ENCODE measurements at places on chromosomes 13 and 19.

DNA sequence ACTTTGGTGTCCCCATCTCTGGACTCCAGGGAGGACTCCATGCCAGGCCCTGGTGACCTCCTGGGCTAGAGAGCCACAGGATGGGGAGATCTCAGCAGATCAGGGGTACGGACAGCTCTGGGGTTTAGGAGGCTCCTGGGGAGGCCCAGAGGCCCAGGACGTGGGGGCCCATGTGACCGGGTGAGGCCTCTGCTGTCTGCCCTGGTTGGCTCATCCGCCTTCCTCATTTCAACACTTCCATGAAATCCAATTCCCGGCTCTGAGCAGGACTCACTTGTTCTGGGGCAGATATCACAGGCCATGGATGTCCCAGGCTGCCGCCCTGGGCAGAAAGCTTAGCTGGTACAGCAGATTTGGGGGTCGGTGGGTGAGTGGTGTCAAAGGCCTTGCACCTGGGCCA, 1.1 kb upstream of the PRAM1 start:
- no peak for DNase-seq

DNA sequence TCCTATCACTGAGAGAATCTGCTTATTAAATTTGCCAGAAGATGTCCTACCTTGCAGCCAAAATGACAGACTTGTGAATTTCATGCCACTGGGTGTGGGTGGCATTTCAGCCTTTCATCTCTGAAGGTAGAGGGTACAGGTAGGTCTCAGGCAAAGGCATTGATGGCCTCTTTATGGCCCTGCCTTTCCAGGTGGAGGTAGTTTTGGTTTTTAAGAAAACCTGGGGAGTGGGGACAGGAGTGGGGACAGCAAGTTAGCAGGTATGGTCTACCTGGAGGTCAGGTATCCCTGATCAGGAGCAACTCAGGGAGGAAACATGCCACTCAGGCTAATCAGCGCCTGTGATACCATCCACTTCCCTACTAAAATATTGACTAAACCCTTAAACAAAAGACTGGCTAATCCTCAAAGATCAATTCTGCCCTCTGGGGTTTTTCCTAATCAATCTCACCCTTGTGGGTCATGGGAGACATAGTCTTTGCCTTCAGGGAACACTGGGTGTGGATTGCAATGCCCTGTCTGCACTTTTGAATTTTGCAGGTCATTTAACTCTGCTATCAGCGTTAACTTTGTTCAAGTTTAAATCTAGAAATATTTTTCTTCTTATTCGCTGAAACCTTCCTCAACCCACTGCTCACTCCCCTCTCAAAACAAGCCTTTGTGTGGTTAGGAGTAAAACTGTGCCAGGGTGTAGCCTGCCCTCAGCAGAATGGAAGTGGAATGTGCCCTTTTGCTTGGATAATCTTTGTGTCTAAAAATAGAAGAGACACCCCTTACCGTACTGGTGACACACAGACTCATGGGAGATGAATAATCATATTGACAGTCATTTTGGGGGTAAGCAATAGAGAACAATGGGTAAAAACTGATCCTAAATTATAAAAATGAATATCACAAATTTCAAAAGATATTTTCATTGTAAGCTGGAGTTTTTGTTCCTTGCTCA, 233.7 kb downstream of the COG6 start:
- DNase-seq, result no peak

- no peak for DNase-seq
Measured at GRCh38 chr13:108573455-108573854, 56.0 kb upstream of the MYO16 start.

- DNase-seq, result no peak
Measured at GRCh38 chr19:14106840-14107239, 10.7 kb downstream of the PRKACA start.

- no peak for DNase-seq
Measured at GRCh38 chr13:100533588-100534041, 55.0 kb downstream of the GGACT start.

GRCh38 chr13:48531416-48532255, 1.2 kb downstream of the RCBTB2 start:
- no peak for DNase-seq

- no peak for DNase-seq
Measured at GRCh38 chr13:52130641-52131040, 1.8 kb upstream of the NEK5 start.

GRCh38 chr19:45179072-45179891, 698 bp downstream of the BLOC1S3 start:
- DNase-seq, result no peak

- no peak for DNase-seq
Measured at GRCh38 chr13:40660141-40660664, 6.2 kb downstream of the FOXO1 start.

GRCh38 chr13:92609376-92609775, 617.2 kb upstream of the GPC6 start:
- DNase-seq, result no peak

- DNase-seq, result no peak
Measured at GRCh38 chr13:81609335-81609734, 1268.4 kb upstream of the SPRY2 start.

DNA sequence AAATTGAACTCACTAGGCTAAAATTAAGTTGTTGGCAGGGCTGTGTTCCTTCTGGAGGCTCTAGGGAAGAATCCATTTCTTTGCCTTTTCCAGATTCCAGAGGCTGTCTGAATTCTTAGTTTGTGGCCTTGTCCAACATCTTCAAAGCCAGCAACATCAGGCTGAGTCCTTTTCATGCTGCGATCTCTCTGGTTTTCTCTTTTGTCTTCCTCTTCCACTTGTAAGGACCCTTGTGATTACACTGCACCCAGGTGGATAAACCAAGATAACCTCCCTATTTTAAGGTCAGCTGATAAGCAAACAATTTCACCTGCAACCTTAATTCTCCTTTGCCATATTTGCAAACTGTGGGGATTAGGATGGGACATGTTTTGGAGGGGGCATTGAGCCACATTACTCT, 11.5 kb downstream of the UTP14C start:
- DNase-seq, result no peak

DNA sequence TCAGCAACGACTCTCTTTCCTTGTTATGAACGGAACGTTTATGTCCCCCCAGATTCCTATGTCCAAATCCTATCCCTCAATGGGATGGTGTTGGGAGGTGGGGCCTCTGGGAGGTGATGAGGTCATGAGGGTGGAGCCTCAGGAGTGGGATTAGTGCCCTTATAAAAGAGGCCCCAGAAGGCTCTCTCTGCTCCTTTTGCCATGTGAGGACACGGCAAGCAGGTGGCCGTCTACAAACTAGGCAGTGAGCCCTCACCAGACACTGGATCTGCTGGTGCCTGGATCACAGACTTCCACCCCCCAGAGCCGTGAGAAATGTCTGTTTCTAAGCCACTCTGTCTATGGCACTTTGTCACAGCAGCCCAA, 53.2 kb downstream of the EPS15L1 start:
- DNase-seq, result peak; percentile 10

DNA sequence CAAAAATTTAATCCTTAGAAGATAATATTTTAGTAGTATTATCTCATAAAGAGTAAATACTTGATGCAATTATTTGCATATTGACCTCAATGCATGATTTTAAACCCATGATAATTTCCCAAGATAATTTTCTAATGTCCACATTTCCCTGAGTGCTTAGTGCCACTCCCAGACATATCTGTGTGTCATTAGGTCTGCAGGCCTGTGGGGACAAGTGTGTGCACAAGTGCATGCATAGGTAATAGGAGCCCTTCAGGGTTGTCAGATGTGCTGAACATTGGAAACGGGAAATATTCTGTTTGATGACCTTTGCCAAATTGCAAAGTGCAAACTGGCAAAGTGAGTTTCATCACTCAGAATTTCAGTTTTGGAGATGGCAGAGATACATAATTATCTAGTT, 369.9 kb downstream of the KLF5 start:
- DNase-seq, result no peak

DNA sequence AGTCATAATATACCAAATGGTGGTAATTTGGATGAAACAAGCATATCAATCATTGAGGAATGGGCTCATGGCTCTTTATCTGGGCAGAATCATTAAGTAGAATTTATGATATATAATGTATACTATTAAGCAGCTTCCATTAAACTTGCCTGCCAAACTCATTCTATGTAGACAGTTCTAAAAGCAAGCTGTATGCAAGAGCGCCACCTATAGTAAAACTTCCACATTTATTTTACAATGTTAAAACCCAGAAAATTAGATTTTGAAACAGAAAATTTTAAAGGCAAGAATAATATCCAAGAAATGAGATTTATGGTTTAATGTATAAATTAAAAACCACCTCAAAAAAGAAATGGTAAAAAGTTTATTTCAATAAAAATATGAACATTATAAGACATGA, 161.5 kb downstream of the MZT1 start:
- peak; percentile 57 for DNase-seq

GRCh38 chr19:43623889-43624670, 4.7 kb upstream of the ZNF428 start:
- DNase-seq, result no peak

DNA sequence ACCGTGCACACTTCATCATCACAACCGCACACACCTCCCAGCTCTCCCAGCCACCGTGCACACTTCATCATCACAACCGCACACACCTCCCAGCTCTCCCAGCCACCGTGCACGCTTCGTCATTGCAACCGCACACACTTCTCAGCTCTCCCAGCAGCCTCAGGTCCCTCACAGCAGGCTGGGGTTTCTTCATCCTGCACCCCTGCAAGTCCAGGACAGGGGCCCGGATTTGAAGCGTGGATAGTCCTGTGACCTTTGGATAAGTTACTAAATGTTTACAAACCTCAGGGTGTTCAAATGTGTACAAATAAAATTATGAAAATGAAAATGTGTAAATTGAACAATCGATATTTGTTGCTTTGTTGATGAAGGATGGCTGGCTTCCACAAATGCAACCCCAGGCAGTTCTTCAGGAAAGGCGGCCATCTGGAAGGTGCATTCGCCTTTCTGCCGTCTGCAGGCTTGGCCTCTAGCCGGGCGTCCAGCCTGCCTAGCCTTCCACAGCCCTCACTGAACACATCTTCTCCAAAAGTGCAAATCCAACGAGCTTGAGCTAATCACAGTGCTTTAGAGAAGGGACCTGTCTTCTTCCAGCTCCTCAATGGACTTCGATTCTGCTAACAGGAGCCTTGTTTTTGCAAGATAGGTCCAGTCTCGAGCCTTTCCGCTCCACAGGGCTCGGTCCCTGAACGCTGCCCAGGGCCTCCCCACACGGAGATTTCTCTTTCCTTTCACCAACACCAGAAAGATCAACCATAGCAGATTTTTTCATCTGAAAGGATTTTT, 74.2 kb downstream of the SPACA7 start:
- DNase-seq, result no peak

- DNase-seq, result no peak
Measured at GRCh38 chr13:39402221-39402970, 200.6 kb downstream of the LHFPL6 start.

- no peak for DNase-seq
Measured at GRCh38 chr13:77623806-77624205, 73.7 kb upstream of the SLAIN1 start.

DNA sequence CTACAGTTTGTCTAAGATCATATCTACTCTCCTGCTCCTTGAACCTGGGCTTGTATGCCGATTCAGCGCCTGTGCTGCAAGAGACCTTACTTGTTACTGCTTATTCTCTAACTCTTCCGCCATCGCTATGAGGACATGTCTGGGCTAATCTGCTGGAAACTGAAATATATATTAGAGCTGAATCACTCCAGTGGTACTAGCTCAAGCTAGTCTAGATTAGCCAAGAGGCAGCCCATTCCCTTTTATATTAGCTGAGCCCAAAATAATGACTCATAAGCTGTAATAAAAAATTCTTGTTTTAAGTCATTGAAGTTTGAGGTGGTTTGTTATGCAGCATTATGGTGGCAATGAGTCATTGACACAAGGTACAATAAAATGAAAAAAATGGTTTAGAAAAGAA, 52.8 kb downstream of the SLC6A16 start:
- DNase-seq, result no peak

DNA sequence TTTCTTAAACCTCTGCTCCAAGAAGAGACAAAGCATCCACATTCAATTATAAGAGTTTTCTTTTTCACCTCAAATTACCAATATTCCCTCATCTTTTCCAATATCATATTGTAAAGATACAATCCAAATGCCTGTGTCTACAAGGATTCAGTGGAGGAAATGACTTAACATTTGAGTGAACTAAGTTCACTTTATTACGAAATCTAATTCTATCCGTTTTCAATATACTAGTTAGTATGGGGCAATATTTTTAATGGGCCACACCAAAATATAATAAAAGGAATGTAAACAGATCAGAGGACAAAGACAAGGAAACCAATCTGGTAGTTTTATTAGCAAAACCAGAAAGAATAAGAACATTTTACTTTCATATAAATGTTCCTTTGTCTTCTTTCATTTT, 136.0 kb downstream of the DCLK1 start:
- no peak for DNase-seq

- no peak for DNase-seq
Measured at GRCh38 chr13:75507027-75508001, 25.3 kb upstream of the TBC1D4 start.

DNA sequence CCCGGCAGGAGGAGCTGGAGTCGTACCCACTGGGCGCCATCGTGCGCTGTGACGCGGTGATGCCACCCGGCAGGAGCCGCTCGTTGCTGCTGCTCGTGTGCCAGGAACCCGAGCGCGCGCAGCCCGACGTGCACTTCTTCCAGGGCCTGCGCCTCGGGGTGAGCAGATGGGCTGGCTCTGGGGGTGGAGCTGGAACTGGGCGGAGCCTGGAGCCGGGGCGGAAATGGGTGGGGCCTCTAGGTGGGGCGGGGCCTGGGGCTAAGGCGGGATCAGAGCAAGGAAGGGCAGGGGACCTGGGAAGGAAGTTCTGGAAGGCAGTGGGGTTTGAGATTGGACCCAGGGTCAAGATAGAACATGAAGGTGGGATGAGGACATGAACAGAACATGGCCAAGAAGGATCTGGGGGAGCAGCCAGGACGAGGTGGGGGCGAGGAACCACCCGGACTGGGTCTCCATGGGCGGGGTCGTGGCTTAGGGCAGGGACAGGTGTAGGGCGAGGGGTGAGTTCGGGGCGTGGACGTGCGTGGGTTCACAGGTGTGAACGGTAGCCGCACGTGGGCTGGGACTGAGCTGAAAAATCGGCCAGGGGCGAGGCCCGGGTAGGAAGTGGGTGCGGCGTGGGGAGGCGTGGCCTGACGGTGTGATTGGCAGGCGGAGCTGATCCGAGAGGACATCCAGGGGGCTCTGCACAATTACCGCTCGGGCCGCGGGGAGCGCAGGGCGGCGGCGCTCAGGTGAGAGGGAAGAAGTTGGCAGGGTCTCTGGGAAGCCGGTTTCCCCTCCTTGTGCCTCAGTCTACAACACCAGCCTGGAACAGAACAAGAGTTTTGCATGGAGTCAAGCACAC, 4.7 kb downstream of the EPS8L1 start:
- peak; percentile 20 for DNase-seq

DNA sequence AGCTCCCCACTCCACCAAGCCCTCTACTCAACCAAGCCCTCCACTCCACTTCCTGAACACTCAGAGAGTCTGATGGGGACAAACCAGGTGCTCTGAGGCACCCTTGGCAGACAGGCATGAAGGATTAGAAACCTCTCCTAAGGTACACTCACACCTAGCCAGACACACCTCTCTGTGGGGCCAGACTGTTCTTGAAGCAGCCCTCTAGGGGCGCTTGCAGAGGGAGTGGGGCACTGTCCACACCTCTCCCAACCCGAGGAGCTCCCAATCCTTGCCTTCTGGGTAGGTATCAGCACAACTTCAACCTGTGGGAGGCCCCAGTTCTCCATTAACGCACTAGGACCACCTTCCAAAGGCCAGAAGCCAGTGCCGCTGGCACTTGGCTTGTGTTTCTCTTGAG, 108.7 kb upstream of the VSTM2B start:
- no peak for DNase-seq

- no peak for DNase-seq
Measured at GRCh38 chr19:566403-566802, 6.0 kb upstream of the BSG start.

- no peak for DNase-seq
Measured at GRCh38 chr13:59236944-59237343, 926.8 kb downstream of the DIAPH3 start.

- peak; percentile 34 for DNase-seq
Measured at GRCh38 chr13:99983499-99984401, 2.2 kb downstream of the ZIC2 start.
